ENCODE measurements at places on chromosomes 2 and 18.

DNA sequence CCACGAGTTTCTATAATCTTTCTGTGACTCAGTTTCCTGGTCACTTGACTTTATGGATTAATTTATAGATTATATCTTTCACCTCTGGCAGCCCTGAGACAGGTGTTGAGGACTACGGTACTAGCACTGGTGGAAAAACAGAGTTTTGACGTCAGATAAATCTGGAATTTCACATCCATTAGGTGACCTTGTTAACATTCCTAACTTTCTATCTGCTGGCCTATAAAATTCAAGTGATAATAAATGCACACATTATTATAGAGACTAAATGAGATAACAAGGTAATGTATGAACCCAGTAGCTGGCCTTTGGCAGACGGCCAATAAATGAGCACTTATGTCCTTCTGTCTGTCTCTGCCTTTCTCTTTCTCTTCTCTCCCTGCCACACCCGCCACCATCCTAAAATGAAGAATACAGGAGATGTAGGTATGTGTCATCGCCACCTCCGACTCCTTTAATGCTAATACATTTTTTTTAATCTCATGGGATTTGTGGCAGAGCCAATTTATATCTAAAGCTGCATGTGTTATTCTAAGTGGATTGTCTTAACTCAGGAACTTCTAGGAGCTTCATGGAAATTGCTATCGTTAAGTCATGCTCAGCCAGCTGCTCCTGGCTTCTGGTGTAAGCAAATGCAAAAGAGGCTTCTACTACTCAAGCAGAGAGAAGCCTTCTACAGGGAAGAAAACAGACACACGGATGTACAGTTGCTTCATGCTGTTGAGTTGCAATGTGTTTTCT lies 2.3 kb downstream of the TM4SF20 start:
- DNase-seq: no peak

- DNase-seq: no peak
These were observed 13.0 kb upstream of the RALB start for GRCh38 chr2:120239488-120240287.

DNA sequence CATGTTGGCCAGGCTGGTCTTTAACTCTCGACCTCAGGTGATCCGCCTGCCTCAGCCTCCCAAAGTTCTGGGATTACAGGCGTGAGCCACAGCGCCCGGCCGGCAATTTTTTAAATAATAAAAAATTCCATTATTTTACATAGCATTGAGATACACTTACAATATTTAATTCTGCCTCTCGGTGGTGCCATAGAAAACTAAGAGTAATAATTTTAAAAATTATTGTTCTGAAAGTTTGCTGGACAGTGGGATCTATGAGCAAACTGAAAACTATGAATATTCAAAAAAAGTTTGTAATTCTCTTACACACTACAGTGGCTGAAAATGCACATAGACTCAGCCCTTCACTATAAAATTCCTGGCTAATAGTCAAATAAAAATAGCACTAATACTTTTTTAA lies 90.9 kb upstream of the STON1 start:
- no peak for DNase-seq

- no peak for DNase-seq
These were observed 214.1 kb upstream of the SESTD1 start for GRCh38 chr2:179478771-179479170.

- no peak for DNase-seq
These were observed 1062.7 kb downstream of the DSC3 start for GRCh38 chr18:29979881-29980280.

DNA sequence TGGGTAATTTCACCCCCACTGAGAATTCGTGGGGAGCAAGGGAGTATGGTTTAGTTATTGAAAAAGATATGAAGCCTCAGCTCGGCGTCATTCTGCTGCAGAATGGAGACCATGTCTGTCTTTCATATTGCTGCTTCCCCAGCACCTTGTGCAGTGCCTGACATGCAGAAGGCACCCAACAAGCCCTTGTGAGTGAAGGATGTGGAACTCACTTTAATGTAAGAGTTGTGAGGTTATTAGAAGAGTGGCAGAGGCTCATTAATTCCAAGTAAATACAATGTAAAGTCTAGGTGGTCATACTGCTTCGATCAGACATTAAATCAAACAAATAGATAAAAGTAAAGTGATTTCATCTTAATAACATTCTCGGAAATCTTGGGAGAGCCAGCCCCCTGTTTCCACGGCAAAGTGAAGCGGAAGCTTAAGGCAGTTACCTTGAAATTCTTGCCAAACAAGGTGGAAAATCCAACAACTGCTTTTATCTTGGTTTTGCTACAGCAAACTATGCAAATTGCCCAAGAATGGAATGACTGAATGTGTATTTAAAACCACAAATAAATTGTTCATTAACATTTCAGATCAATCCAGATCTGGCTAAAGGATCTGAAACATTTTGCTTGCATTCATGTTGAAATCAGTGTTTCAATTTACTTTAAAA lies 9.6 kb downstream of the CFAP221 start:
- no peak for DNase-seq

DNA sequence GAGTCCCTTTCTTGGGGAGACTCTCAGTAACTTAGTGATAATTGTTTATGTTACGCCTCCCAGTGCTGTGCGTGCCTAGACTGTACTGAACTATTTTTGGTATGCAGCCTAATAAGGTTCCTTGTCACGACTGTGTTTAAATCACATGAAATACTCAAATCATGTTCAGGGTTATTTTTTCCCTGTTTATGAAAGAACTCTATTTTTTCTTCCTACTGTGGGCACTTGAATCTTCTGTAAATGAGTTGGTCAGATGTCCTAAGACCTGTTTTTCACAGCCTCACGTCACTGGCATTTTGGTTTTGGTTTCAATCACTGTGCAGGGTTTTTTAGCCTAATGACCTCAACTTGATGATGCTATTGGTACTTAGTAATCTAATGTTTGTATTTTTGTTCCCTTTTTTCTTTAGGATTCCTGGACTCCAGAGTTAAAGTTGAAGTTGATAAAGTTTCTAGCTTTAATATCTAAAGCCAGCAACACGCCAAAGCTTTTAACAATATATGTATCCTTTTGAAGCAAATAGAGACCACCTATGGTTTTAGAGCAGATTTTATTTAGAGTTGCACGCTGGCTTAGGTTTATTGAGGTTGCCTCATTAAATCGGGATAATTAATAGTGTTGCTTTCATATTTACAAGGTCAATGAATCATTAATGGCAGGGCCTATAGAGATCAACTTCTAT lies 24.0 kb downstream of the ARMC9 start:
- no peak for DNase-seq

DNA sequence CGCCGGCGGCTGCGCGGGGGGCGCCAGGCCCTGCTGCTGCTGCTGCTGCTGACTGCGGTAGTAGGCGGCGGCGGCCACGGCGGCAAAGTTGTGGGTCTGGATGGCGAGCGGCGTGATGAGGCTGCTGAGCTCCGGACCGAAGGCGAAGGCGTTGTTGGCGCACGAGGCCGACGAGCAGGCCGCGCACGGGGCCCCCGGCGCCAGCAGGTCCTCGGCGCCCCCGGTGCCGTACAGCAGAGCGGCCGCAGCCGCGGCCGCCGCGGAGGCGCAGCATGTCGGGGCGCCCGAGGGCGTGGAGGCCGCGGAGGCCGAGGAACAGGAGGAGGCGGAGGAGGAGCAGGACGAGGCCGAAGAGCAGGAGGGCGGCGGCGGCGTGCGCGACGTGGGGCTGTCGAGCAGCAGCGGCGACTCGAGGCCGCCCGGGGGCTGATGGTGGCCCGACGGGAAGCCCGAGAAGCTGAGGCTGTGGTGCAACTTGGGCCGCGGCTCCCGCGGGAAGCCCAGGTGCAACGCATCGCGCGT lies 1.8 kb downstream of the ZFP36L2 start:
- no peak for DNase-seq

DNA sequence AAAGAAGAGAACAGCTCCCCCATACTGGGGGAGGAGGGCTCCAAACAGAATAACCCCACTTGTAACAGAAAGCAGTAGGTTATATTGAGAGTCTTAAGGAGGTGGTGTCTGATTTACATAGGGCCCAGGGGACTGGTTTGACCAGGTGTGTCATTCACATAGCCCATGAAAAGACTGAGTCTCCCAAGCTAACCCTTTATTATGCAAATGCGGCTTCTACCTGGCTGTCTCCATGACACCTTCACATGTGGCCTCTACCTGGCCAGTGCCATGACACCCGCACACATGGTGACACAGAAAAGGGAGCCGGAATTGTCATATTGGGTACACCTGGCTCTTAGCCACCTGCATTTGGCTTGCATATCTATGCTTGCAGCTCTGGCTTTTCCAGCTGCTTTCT lies 1057.2 kb upstream of the PIK3C3 start:
- no peak for DNase-seq

GRCh38 chr2:234257859-234258561 lies 207.5 kb downstream of the SPP2 start:
- no peak for DNase-seq

- DNase-seq: no peak
These were observed 679 bp downstream of the RNF144A start for GRCh38 chr2:6917761-6918421.

DNA sequence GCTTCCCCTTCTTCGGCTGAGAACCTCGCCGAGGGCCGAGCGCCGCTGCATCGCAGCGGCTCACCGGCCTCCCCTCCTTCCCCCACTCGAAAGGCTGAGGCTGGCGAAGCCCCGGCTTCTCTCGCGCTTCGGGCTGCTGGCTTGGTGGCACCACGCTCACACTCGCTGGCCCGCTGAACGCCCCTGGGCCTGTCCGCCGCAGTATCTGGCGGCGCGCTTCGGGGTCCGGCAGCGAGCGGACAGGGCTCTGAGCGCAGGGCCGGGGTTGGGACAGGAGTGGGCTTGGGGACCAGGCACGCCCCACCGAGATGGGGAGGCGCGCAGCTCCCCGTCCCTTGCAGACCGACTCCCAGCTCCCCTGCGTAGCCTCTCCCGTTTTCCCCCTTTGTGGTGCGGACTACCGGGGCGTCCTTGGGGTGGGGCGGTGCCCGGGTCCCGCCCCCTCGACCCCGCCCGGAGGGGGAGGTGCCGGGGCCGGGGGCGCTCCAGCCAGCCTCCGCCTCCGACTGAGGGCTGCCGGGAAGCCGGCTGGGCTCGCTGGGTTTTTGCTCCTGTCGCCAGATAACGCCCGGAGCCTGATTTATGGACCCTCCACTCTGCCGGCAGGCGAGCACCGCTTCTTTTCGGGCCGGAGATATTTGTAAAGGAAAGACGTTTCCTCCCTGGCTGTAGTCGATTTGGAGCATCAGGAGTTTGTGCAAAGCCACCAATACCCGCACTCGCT lies 3.8 kb downstream of the GBX2 start:
- no peak for DNase-seq

DNA sequence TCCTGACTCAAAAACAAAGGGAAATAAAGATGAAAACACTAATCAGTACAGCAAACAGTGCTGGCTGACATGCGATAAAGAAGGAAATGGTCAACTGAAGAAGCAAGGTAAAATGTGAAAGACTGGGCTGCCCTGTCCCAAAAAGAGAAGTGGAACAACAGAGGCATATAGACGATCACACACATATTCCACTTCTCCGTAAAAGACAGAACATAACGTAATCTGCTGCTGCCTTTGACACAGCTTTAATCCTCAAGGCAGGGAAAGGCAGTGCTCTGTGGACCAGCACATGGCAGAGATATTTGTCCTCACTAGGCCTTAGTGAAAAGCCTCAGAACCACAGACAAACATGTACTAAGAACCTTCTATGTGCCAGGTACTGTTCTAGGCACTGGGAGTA lies 24.3 kb upstream of the REL start:
- no peak for DNase-seq
